Muscle of leg (tissue), 16 donors: ENCODE measurements at places on chromosomes 6 and 20. TPM values are rescaled to one million over a fixed set of nuclear protein-coding genes. Genes with fewer than 3 reads are reported as not detected.

TRIM31 gene
- not detected for total RNA-seq

FAXC gene
- total RNA-seq = 1.2 TPM

HMGCLL1 gene
- total RNA-seq = 9.2 TPM

HAO1 gene
- total RNA-seq = not detected

KIF25 gene
- total RNA-seq = 1.8 TPM

PRDM13 gene
- 0.04 TPM for total RNA-seq

NHLRC1 gene
- 2.5 TPM for total RNA-seq

MYLK2 gene
- total RNA-seq = 39.5 TPM

SASH1 gene
- 42.2 TPM for total RNA-seq

EPPIN gene
- total RNA-seq = not detected

EYS gene
- total RNA-seq = 1.1 TPM

CRISP2 gene
- not detected for total RNA-seq

GRM1 gene
- total RNA-seq = 0.09 TPM

CCM2L gene
- total RNA-seq = 4.9 TPM

KIF13A gene
- 38.1 TPM for total RNA-seq

SLC17A1 gene
- total RNA-seq = not detected

PDE7B gene
- 10.3 TPM for total RNA-seq

HIVEP1 gene
- total RNA-seq = 17.1 TPM

NRSN1 gene
- not detected for total RNA-seq

CFB gene
- 1.6 TPM for total RNA-seq

CCN5 gene
- 0.18 TPM for total RNA-seq

HSPA12B gene
- 18.3 TPM for total RNA-seq

CARMIL1 gene
- 4.3 TPM for total RNA-seq

ACSS1 gene
- 10.5 TPM for total RNA-seq

ZBTB46 gene
- 20.7 TPM for total RNA-seq

IP6K3 gene
- 27.8 TPM for total RNA-seq

BEND3 gene
- 2.3 TPM for total RNA-seq

CLVS2 gene
- total RNA-seq = 0.53 TPM

C20orf141 gene
- not detected for total RNA-seq
